ENCODE measurements at places on chromosomes 4 and X.

DNA sequence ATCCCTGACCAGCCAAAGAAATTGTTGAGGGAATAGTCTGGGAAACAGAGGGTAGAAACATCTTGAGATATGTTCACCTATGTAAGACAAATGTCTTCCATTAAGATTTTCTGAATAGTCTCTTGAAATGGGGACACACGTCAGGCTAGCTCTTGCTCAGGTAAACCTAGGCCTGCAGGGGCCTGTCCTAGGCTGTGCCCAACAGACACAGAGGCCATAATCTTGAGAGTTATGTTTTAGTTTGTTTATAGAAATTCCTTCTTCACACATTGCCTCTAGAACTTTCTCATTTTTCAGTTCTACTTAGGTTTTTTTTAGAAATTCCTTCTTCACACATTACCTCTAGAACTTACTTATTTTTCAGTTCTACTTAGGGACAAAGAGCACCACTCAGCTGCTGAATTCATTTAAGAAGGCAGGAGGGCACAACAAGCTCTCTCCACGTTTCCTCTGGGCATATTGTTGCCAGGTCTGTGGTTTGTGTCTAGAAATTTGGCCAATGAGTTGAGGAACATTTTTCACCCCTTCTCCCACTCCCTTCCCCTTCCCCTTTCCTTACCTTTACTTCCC, 94.9 kb downstream of the ARHGAP24 start:
- DNase-seq: no peak

GRCh38 chrX:105758754-105759153, 63.6 kb upstream of the NRK start:
- no peak for DNase-seq

- DNase-seq: no peak
Observed at GRCh38 chr4:41069838-41070237, 144.5 kb downstream of the APBB2 start.

DNA sequence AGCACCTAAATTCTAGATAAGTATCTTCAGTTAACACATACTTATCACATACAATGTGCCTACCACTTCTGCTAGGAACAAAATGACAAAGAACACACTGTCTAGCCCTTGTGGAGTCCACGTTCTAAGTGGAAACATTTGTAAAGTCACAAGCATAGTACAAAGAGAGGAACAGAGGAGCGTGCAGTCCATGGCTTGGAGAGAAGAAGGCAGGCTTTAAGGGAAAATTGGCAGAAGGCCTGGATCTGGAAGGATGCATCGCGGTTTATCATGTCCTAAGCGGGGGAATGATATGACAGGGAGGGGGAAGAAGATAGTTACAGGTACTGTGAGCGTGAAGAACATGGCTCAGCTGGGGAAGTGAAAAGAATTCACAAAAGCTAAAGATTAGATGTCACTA, 218.0 kb downstream of the PRDM5 start:
- DNase-seq: no peak

DNA sequence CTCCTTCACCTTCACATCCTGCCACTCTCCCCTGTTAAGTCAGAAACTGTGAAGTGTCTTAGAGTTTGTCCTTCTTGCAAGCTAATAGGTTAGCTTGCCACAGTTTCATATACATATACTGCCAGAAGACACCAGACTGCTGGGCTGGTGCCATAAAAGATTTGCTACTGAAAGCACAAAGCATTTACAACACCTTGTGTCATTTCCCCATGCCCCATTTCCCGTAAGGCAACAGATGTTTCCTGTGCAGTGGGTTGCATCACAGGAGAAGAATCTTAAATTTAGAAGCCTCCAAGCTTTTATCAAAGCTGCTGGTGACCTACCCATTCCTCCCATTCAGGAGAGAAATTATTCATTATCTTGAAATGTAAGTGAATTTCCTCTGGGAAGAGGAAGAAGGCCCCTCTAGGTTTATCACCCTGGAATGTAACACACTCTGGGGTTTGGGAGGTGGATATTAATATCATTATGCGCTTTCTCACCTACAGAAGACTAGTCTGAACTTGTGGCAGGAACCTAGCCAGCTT, 34.5 kb upstream of the RAB33B start:
- no peak for DNase-seq

DNA sequence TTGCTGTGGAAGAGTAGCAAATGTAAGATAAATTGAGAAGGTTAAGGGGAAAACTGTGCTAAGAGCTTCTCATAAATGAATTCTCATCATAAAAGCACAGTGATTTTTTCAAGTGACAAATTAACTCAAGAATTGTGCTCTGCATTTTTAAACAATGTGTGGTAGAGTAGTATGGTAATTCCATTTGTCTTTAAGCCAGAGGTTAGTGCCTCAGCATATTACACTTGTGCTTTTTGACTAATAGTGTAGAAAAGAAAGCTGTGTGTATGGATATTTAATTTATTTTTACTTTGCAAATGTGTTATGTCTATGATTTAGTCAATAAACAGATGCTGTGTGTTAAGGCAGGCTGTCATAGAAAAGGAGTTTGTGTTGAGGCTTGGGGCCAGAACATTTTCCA, 61.0 kb downstream of the FHIP1A start:
- no peak for DNase-seq

DNA sequence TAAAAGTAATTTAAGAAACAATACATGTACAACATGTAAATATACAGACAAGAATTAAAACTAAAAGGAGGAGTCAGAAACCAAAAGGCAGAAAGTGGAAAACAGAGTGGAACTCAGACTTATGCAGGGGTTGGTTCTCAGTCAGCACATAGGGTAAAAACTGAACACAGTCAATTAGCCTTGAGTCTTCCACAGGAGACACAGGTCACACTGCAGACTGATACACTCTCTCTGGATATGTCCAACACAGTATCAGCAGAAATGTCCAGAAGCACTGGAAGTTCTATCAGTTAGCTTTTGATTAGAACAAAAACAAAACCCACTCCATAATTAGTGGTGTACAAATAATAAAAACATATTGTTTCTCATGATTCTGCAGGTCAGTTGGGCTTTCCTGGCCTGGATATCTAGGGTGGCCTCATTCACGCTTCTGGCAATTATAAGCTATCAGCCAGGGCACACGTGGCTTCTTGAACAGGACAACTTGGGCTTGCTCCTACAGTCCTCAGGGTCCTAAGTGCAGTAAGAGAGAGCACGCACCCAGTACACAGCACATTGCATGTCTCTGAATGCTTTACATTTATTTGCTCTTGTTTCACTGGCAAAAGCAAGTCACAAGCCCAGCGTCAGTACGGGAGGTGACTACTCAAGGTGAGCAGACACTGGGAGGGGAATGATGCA, 21.6 kb downstream of the TEC start:
- DNase-seq: no peak

- no peak for DNase-seq
Observed at GRCh38 chr4:76998251-76998901, 48.8 kb downstream of the SEPTIN11 start.

DNA sequence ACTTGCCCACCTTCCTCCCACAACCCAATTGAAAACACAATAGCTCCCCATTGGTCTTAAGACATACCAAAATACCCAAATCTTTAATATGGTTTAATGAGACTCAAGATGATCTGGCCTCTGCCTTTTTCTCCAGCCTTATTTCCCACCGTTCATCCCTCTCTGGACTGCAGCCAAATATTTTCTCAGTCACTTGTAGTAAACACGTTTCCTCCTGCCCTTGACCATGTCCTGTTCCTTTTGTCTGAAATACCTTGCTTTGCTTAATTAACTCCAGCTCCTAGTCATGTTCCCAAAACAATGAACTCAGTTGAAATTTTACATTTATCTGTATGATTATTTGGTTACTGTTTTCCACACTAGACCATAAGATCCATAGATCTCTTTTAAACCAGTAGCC, 8.4 kb upstream of the NUP54 start:
- DNase-seq: no peak

DNA sequence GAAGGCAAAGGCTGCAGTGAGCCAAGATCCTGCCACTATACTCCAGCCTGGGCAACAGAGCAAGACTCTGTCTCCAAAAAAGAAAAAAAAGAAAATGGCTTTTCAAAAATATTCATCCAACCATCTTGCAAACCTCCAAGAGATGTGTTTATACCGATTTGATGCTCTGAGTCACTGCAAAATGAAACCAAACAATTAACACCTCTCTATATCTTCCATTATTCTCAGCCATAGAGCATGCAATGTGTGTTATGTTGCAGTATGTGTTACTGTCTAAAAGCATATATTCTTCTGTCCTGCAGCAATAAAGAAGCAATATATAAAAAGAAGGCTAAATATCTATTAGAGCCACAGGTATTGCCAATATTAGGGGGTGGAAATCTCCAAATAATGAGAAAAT, 51.4 kb downstream of the ARAP2 start:
- DNase-seq: no peak

DNA sequence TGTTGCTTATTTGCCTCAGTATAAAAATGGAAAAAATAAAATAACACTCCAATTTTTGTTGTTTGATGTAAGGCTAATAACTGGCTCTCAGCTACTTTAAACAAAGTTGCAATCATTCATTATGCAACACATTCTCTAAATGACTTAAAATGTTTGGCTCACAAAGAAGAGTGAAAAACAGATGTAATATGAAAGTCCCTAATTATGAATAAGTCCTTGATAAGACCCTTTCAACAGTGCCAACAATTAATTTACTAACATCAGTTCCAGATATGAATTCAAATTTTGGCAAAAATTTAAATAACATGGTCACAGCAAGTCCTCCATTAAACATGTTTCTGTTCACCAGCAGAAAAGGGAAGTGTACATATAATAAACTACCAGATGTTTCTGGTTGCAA, 69.8 kb downstream of the PAPSS1 start:
- no peak for DNase-seq

DNA sequence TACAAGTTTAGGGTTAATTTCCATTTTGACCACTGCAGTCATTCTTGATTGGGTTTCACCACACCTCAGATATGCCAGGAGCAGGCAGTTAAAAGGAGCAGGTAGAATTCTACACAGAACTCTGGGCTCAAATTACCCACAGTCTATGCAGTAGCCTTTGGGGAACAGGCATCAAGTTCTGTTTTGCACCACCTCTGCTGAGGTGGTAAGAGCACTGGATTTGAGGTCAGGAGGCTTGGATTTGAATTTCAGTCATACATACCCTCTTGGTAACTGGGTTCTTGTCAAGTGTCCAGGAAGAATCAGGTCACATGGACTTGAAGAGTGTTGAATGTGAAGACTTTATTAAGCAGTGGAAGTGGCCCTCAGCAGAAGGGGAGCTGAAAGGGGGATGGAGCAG, 40.4 kb upstream of the PGK1 start:
- no peak for DNase-seq

DNA sequence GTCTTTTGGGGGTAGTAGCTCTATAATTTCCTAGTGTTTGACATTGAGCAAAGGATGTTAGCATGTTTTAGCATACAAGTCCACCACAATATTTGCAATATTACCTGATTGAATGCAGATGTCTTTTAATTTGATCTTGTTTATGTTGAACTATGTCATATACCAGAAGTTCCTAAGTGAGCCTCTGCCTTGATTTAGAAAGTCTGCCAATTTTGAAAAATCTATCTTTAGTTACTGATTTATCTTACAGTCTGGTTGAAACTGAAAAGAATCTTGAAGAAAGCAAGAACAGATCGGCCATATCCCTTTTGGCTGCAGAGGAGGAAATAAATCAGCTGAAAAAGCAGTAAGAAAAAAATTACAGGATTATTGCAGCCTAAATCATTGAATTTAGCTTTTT, 18.5 kb downstream of the SPATA18 start:
- no peak for DNase-seq

DNA sequence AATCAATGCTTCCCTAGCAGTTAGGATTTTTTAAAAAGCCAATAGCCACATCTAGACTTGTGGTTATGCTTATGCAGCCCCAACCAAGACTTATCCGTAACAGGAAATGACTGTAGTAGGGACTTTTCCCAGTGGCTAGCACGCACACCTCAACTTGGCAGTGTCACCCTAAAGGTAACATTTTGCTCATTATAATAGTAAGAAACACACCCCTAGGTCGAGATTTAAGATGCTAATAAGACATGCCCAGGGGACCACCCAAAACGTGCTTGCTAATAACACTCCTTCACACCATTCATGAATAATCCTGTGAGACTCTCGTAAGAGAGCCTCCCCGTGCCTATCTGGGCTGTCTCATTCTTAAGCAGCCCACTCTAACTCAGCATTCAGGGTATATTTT, 195.3 kb downstream of the CHIC1 start:
- DNase-seq: no peak

DNA sequence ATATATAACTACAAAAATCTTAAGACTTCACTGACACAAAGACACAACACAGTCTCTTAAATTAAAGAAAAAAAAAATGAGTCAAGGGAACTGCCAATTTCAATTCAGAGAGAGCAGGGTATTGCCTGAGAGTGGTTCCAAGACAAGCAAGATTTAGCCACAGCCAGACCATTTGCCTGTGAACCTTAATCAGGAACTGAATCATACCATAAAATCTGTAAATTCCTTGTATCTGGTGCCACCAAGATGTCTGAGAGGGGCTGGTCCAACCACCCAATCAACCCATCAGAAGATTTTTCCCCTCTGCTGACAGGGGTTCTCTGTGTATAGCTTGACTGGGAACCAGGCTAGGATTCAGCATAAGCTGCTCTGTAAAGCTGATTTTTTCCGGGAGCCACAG, 159.2 kb downstream of the CPEB2 start:
- DNase-seq: no peak

- DNase-seq: no peak
Observed at GRCh38 chrX:83469551-83469950, 38.5 kb upstream of the POU3F4 start.

- DNase-seq: no peak
Observed at GRCh38 chrX:42027367-42028000, 104.1 kb upstream of the CASK start.

DNA sequence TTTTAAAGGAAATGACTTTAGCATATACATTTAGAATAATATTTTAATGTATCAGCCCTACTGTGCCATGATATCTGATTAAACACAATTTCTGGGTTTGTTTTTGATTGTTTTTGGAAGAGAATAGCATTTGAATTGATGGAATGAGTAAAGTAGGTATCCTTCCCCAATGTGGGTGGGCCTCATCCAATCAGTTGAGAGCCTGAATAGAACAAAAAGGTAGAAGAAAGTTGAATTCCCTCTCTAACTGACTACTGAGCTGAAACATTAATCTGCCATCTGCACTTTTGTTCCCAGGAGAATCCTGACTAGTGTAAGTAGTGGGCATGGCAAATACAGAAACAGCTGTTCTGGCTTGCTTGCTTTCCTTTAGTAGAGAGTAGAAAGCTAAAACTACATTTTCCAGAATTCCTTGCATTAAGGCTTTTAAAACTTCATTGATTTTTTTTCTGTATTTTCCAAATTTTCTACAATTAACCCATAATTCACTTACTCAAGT, 9.7 kb upstream of the SEC24D start:
- no peak for DNase-seq

DNA sequence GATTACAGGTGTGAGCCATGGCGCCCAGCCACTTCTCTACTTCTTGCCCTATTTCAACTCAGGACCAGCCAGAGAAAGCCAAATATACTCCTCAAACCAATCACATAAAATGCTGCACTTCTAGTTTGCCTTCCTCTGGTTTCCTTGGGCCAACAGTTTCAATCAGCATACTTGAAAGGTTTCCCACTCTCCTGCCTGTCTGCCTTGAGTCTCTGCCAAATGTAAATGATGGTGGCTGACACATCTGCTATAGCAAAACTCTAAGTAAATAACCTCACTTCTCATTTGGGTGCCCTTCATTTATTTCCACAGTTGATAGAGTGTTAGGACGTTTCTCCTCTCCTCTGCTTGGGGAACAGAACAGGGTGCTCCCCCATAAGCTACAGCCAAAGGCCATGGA, 36.4 kb upstream of the PPA2 start:
- no peak for DNase-seq

Data from stimulated activated CD4-positive, alpha-beta T cell treated with anti-CD3 and anti-CD28 coated beads, Interleukin-1b, Interleukin-23, amount 100 ng/mL, for 1 hour (primary cell).